ENCODE measurements at places on chromosomes 12 and 14. TPM values are rescaled to one million over a fixed set of nuclear protein-coding genes. Genes with fewer than 3 reads are reported as not detected.

The IGFBP6 gene
- 8,473 TPM for total RNA-seq

- H3K4me3 ChIP-seq = no peak overlapping the region
- H3K36me3 ChIP-seq = no peaks in the 10 kb centered on the region
- H3K27me3 ChIP-seq = no peaks in the 10 kb centered on the region
- no peak overlapping the region for H3K27ac ChIP-seq
- H3K4me1 ChIP-seq = no peaks in the 10 kb centered on the region
Measured at GRCh38 chr12:39224971-39225370, 217.9 kb downstream of the KIF21A start.

GRCh38 chr12:12008931-12009611, 61.7 kb upstream of the BCL2L14 start:
- no peak overlapping the region for H3K4me3 ChIP-seq
- no peaks in the 10 kb centered on the region for H3K27me3 ChIP-seq
- no peak for DNase-seq
- H3K27ac ChIP-seq = no peak overlapping the region

The CCDC177 gene
- not detected for total RNA-seq

DNA sequence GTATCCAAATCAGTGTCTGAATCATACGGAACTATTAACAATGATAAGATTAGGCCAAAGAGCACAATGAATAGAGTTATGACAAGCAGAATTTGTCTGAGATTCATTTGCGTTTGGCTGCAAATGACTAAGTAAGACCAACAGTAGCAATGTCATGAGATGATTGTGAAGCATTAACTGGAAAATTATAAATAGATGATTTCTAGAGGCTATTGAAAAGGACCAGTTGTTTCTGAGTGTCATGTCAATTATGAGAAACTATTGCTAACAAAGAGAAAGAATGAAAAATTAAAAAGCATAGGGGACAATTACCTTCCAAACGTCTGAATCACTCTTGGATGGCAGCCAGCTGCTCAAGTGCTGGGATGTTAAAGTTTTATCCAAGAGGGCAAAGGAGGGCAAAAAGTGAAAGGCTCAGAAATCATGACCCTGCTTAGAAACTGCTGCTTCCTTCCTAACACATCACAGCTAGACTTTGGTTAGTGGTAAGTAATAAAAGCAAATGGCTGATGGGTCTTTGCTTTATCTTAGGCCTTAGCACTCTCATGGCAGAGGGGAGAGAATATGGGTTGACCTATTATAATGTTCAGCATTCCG, 89.0 kb downstream of the AKAP6 start:
- H3K4me1 ChIP-seq = no peaks in the 10 kb centered on the region
- no peaks in the 10 kb centered on the region for H3K36me3 ChIP-seq
- H3K4me3 ChIP-seq = no peak overlapping the region
- DNase-seq = no peak

GRCh38 chr12:53453953-53454640, 2.2 kb downstream of the PCBP2 start:
- H3K4me3 ChIP-seq = no peak overlapping the region
- DNase-seq = no peak
- H3K36me3 ChIP-seq = no peaks in the 10 kb centered on the region
- H3K27ac ChIP-seq = no peak overlapping the region
- no peaks in the 10 kb centered on the region for H3K27me3 ChIP-seq
- H3K4me1 ChIP-seq = peaks cover 55% of the 10 kb centered on the region

- no peaks in the 10 kb centered on the region for H3K36me3 ChIP-seq
- peaks cover 5% of the 10 kb centered on the region for H3K4me1 ChIP-seq
- no peak overlapping the region for H3K27ac ChIP-seq
Measured at GRCh38 chr12:103623716-103624115, 36.6 kb downstream of the STAB2 start.

The ZFYVE1 gene
- total RNA-seq = 25.3 TPM

- no peaks in the 10 kb centered on the region for H3K4me1 ChIP-seq
- no peak for DNase-seq
- no peak overlapping the region for H3K4me3 ChIP-seq
Measured at GRCh38 chr12:115667116-115667515, 610.4 kb downstream of the MED13L start.

All from tibial nerve (tissue), 4 donors.